Mucosa of descending colon (tissue), 3 donors: ENCODE measurements at places on chromosomes 2 and 18. TPM values are rescaled to one million over a fixed set of nuclear protein-coding genes. Genes with fewer than 3 reads are reported as not detected.

- no peak for DNase-seq
These were observed 35.8 kb upstream of the PGAP1 start for GRCh38 chr2:196962325-196962724.

GRCh38 chr2:237437566-237437965 lies 23.6 kb upstream of the COL6A3 start:
- no peak for DNase-seq

DNA sequence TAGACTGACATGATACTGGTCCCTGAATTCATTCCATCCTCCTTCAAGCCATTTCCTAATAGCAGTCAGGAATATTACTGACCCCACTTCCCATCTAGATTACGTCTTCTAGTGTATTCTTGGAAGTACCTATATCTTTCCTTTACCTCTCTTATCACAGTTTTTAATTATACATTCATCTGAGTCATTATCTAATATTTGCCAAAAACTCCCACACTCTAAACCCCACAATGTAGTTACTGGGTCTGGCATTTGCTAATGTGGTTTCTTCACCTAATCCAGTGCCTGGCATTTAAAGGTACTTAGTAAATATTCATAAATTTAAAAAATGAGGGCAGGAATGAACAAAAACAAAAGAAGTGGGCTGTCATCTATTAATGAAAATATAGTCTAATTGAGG lies 441.8 kb upstream of the SETBP1 start:
- DNase-seq = no peak

DNA sequence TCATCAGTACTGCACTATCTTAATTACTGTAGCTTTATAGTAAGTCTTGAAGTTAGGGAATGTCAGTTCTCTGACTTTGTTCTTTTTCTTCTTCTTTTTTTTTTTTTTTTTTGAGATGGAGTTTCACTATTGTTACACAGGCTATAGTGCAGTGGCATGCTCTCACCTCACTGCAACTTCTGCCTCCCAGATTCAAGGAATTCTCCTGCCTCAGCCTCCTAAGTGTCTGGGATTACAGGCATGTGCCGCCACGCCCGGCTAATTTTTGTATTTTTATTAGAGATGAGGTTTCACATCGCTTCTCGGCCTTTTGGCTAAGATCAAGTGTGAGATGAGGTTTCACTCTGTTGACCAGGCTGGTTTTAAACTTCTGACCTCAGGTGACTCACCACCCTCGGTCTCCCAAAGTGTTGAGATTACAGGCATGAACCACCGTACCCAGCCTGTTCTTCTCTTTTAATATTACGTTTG lies 41.9 kb upstream of the TANC1 start:
- no peak for DNase-seq

DNA sequence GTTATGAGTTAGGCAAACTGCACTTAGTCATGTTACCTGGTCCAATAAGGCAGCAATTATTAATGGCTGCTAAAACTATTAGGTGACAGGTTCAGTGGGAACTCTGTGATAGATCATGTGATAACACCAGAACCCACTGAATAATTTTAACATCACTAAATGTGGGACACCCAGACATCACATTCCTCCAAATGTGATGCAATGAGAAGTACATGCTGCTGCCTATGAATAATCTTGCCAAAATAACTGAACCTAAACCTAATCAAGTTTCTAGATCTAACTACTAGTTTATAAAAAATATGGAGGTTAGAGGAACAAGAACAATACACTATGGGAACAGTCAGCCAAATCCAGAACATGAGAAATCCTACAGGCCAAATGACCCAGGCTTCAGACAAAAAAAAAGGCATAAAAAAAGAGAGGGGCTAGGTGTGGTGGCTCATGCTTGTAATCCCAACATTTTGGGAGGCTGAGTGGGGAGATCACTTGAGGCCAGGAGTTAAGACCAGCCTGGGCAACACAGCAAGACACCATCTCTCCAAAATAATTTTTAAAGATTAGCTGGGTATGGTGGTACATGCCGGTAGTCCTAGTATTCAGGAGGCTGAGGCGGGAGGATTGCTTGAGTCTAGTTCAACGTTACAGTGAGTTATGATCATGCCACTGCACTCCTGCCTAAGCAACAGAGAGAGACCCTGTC lies 7.0 kb upstream of the ACTR2 start:
- no peak for DNase-seq

- DNase-seq = no peak
These were observed 56.8 kb downstream of the TWIST2 start for GRCh38 chr2:238904716-238905115.

- no peak for DNase-seq
These were observed 18.1 kb downstream of the IMPA2 start for GRCh38 chr18:11999429-11999828.

DNA sequence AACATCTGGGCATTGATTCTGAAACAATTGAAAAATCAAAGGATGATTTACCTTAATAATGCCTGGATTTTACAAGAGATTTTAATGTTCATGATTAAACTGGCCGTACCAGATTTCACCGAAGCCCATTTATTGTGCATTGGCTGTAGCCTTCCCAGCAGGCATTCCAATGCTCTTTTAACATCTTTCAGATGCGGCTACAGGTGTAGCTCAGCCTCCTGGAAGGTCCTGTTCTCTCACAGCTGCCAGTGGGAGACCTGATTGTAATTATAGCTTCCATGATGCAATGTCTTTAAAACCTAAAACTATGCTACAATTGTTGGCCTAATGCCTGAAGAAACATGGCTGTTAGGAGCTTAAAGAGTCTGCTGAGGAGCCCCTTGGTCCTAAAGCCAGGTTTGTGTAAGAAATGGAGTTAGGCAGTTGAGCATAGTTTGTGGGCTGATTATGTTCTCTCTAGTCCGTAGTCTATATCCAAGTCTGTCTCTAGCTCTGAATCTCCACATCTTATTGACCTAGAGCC lies 147.4 kb downstream of the CERS6 start:
- DNase-seq = no peak

DNA sequence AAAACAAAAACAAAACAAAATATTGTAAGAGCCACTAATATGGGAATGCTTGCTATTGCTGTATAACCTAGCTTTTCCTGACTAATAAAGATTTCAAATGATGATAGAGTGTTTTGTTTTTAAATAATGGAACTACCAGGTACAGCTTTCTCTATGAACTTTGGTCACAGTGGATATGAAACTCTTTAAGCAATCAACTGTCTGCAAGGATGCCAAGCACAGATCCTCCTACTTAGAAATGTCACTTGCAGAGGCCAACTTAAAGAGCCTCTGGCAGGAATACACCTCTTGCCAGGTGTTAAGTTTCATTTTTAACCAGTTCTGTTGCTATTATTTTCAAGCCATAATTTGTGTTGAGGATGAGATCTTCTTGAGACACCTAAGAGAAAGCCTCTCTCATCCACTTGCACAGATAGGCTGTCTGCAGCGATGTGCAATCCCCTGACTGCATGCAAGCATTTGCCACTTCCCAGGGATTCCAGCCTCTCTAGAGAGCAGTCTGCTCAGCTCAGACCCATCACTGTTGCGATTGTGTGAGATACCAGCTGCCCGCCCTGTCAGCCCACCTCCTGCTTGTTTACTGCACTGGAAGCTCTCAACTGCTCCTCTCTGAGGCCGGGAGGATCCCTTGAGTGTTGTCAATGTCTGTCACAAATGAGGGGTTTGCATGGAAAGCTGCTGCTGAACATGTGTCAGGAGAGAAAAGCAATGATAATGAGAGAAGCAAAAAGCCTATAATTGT lies 86.1 kb upstream of the SCG2 start:
- DNase-seq = no peak

DNA sequence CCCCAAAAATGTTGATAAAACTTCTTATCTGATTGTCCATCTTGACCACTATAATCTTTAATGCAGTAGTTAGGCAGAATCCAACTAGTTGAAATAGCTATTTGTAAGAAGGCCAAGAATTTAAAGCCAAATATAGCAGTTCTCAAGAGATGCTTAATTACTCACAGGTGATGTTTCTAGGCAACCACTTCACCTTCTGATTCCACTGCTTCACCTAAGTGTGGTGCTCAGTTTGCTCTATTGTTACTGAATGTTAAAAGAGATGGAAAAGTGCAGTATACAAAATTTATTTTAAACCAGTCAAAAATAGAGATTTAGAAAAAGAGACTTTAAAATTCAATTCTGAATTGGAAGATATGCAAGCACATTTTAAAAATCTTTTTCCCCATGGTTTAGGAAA lies 539.4 kb downstream of the ZNF804A start:
- DNase-seq = no peak

DNA sequence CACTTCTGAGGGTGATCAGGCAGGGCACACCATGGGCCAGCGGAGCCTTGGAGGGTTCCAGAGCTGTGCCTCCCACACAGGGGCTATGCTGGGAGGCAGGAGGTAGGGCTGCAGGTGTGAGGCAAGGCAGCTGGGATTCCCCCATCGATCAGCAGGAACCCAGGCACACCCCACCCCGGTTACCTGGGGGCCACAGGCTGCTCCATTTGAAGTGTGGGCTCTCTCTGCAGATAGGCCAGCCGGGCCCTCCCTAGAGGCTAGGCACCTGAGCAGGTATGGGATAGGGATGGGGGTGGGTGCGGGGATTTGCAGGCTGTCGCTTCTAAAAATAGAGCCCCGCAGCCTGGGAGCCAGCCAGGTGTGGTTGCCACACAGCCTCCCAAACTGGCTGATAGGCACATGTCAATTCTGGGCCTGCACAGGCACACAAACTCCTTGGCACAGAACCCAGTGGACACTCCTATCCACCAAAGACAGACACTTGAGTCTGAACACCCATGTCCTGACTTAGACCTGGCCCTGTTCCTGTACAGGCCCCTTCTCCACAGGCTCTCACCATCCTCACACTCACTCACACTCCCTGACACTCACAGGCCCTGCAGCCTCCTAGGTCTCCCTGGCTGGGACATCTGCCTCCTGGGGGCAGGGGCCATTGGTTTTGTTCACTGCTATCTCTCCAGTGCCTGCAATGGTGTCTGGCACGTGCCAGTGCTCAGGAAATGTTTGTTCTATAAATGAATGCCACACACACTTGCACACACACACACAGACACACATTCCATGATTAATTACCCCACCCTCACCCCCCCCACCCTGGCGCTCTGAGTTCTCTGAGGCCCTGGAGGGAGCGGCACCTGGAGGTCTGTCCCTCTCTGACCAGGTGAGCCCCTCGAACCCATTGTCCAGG lies 73.4 kb downstream of the ZFP36L2 start:
- DNase-seq = peak; percentile 11

GRCh38 chr2:54479424-54479823 lies 23.3 kb downstream of the SPTBN1 start:
- DNase-seq = no peak

GRCh38 chr18:46727177-46727576 lies 29.7 kb downstream of the ST8SIA5 start:
- no peak for DNase-seq

GCG gene
- 47.4 TPM for total RNA-seq

LRP2 gene
- total RNA-seq = not detected

RAB31 gene
- 27.4 TPM for total RNA-seq

CNNM4 gene
- 53.4 TPM for total RNA-seq

ANKRD29 gene
- 3.3 TPM for total RNA-seq

MARCO gene
- 0.69 TPM for total RNA-seq

AMER3 gene
- total RNA-seq = 0.16 TPM

BUB1 gene
- total RNA-seq = 2.3 TPM

BCL11A gene
- total RNA-seq = 40.7 TPM
